Stimulated activated CD8-positive, alpha-beta memory T cell treated with anti-CD3 and anti-CD28 coated beads, Interleukin-4, amount 100 ng/mL, for 48 hours (primary cell): ENCODE measurements at places on chromosomes 2 and 18.

DNA sequence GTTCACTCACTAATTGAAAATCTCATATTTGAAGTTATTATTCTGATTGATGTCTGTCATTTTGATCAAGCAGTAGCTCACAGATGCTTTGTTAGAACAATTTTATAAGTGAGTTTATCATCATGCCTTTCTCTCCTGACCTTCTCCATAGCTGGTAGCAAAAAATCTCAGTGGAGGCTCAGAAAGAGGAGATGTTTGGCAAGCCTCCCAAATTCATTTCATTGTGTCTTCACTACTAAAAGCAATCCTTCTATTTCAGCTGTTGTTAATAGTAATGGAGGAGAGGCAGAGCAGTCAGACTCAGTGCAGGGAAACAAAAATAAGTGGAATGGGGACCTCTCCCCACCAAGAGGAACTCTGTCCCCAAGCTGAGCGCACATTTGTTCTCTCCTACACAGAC is 2127.8 kb upstream of the CELF4 start:
- no peak for DNase-seq

GRCh38 chr2:223093436-223094241 is 41.6 kb downstream of the KCNE4 start:
- DNase-seq: no peak

- DNase-seq: no peak
These were observed 9.1 kb downstream of the ALPI start for GRCh38 chr2:232465061-232465460.

- no peak for DNase-seq
These were observed 8.8 kb downstream of the RAB1A start for GRCh38 chr2:65120990-65121693.

DNA sequence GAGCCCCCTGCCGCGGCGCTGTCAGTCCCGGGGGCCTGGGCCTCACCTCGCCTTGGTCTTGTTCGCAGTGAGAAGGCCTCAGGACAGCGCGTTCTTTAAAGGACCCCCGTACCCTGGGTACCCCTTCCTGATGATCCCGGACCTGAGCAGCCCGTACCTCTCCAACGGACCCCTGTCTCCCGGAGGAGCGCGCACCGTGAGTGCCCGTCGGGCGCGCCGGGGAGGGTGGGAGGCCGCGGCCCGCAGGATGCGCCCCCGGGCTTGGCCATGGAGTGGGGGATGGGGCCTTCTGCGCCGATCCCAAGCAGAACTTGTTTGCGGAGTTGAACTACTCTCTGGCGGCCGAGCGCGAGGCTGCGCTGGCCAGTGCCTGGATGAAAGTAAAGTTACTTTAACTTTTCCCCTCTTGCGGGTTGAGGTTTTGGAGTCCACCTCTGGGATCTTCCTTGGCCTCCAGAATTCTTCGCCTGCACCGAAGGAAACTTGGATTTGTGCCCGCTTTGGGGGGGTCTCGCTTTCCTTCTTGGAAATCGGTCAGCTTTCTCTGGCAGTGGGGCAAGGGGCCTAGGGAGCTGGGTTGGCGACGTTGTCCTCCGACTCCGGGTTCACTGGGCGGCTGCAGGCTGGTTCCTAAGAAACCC is 1.2 kb downstream of the TCF7L1 start:
- DNase-seq: peak; percentile 31

GRCh38 chr2:55114597-55114996 is 64.3 kb upstream of the RTN4 start:
- DNase-seq: no peak

DNA sequence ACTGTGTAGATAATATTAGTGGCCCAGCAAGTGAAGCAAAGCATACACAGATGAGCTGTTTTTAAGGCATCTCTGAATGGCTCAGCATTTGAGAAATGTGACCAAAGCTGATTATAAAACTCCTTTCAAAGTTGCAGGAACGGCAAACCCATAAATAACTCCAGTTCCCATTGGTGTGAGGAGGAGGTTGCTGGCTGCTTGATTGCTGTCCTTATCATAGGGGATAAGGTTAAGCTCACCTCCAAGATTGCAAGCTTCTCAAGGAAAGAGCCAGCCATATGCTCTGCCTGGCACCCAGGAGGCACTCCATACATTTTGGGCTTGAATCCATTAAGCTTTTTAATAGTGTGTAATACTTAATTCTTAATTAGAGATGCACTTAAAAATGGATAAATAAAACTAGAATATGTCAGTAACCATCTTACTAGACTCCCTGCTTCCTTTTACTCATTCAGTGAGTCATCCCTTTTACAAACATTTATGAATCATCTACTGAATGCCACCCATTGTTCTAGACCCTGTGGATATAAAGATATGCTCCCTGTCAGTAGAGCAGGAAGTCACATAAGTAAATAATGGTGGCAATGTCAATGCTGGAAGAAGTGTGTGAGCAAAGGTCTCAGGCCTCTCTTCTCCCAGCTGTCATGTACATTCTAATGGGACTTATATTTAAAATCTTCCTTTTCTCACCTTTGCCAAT is 99.3 kb downstream of the SPATS2L start:
- DNase-seq: no peak

- DNase-seq: no peak
These were observed 3.6 kb upstream of the KYNU start for GRCh38 chr2:142873831-142874287.

DNA sequence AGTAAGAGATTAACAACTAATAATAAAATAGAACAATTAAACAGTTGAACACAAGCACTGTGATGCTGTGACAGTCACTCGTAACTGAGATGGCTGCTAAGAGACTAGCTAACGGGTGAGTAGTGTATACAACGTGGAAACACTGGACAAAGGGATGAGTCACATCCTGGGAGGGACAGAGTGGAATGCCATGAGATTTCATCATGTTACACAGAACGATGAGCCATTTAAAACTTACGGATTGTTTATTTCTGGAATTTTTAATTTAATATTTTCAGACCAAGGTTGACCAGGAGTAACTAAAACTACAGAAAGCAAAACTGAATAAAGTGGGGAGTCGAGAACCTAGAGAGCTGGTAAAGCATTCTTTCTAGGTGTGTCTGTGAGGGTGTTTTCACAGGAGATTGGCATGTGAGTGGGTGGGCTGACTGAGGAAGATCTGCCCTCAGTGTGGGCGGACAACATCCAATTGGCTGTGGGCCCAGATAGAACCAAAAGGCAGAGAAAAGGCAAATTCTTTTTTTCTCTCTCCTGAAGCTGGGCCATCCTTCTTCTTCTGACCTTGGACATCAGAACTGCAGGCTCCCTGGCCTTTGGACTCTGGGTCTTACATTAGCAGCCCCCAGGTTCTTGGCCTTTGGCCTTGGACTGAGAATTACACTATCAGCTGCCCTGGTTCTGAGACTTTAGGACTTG is 14.6 kb downstream of the TMSB10 start:
- peak; percentile 66 for DNase-seq

GRCh38 chr2:41622301-41622700 is 425.5 kb upstream of the PKDCC start:
- no peak for DNase-seq

GRCh38 chr2:120546865-120547390 is 188.7 kb upstream of the GLI2 start:
- no peak for DNase-seq

- DNase-seq: peak; percentile 79
These were observed 123.0 kb upstream of the SLC39A10 start for GRCh38 chr2:195533771-195534642.

DNA sequence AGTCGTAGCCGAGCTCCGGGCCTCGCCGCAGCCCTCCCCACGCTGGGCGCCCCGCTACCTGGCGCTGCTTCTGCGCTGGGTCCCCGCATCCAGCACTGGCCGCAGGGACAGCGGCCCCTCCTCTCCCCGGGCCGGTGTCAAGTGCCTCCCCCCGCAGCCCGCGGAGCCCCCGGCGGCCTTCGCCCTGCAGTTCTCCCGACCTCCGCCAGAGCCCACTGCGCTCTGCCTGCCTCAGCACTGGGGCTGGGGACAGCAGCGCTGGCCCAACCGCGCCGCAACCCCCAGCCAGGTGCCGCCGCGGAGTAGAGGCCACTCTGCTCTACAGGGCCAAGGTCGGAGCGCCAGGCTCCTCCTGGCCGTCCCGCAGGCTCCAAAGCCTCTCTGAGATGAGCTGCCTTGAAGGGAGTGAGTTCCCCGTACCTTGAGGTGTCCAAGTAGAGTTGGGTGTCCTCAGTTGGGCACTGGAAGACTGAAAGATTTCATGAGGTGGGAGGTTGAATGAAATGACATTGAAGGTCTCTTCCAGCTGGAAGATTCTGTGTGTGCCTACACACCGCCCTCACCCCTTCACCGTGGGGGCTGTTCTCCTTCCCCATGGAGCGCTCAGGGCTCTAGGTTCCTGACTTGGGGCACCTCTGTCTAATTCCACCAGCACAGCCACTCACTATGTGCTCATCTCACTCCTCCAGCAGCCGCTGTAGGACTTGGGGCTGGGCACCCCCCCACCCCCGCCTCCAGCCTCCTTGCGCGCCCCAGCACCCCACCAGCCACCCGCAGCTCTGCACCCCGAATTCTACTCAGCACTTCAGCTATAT is 854 bp upstream of the DNMT3A start:
- DNase-seq: peak; percentile 86

DNA sequence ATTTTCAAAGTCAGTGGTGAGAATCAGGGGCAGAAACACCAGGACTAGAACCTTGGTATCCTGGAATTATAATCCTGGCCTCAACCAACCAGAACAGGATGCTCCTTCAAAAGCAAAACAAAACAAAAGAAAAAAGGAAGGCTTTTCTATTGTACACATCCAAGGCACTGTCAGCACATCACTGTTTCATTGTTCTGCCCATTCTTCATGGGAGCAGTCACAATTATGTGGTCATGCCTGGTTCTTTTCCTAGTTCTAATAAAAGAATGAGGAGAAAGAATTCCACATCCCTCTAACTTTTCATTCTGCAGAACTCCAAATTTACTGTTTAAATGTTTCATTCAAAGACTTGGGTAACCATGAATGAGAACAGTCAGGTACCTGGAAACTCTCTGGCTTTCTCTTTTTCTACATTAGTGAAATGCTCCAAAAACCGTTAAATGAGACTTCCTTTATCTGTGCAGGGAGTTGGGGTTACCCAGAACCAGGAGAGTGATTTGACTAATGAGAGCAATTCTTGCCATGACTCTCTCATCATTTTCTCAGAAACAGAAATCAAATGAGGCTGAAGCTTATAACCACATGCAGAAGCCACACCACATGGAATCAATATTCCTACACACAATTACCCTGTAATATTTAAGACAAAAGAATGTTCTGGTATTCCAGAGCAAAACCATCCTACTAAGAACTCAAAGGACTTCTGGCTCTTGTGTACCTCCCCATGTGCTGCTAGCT is 110.9 kb upstream of the CCDC150 start:
- no peak for DNase-seq

DNA sequence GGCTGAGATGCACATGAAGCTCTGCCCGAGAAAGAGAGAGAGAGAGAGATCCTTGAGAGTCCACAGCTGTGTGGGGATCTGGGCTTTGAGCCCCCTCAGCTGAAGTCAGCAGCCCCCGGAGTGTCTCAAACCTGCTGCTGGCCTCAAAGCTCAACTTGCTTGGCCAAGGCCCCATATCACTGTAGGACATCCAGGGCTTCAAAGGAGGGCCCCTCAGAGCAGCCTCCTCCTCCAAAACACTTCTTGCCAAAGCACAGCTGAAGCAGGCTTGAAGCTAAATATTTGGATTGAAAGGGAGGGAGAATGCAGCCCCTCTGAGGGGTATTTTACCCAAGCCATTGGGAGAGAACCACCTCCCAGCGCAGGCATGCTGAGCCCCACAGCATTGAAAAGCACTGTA is 357.6 kb downstream of the OSR1 start:
- no peak for DNase-seq

DNA sequence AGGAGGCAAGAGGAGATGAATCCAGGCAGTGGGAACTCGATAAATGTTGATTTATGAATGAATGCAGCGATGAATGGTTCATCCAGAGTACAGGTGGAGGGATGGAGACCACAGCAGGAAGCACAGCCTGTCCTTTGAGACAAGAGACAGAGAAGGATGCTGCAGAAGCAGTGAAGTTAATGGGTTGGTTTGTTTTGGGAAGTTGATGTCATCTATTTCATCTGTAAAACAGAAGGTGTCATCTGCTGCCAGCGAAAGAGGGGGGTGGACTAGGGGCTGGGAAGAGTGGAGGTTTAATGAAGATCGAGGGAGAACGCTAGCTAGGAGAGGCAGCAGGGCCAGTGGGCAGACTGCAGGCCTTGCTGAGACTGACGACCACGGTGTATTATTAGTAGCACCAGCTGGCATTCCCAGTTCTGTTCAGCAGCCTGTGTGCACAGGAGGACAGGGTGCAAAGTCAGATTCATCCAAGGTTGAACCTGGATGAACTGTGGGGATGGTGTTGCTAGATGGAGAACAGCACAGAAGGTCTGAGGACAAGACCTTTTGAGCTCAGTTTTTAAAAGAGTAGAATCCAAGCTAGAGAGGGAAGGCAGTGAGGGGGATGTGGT is 120.3 kb upstream of the CAPN13 start:
- no peak for DNase-seq

DNA sequence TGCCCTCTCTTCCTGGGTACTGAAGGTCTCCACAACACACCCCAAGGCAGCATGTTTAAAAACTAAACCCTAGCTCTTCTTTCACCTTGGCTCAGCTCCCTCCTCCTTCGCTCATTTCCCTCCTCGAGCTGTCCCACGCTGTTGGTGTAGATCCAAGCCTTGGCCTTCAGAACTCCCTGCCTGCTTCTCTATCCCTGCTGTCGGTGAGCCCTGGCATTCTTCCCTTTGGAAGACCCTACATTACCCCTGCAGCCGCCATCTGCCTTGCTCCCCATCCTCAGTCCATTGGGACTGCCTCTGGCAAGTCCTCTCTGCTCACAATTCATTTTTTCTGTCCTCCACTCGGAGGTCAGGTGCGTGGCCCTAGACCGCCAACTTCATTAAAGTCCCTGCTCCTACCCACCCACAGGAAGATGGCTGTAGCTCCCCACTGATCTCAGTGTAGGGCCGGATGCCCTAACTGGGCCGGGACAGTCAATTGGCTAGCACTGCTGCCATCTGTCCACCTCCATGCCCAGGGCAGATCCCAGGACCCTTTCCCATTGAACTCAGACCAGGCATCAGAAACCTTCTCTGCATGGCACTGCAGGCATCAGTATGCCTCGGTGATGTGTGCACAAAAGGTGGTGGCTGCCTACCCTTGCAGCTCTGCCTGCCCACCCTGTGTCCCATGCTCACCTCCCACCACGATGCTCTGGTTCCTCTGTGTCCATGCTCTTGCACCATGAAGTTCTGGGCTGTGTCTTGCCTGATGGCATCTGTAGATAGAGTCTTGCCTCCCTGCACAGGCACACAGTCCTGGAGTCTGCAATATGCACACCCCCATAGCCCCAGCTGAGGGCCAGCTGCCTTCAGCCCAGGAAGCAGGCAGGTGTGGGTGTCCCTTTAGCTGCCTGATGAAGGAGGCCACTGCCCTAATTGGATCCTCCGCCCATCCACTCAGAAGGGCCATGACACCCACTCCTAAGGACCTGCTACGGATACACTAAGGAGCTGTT is 5.7 kb downstream of the AMER3 start:
- DNase-seq: no peak

- peak; percentile 71 for DNase-seq
These were observed 38.1 kb downstream of the SNED1 start for GRCh38 chr2:241036397-241036963.
